ENCODE measurements at places on chromosomes 16 and 17.
A peak's percentile ranks its signal among the peaks of the same experiment; 100 is the strongest.

- no peak for DNase-seq
Measured at GRCh38 chr16:51464996-51465395, 313.9 kb upstream of the SALL1 start.

DNA sequence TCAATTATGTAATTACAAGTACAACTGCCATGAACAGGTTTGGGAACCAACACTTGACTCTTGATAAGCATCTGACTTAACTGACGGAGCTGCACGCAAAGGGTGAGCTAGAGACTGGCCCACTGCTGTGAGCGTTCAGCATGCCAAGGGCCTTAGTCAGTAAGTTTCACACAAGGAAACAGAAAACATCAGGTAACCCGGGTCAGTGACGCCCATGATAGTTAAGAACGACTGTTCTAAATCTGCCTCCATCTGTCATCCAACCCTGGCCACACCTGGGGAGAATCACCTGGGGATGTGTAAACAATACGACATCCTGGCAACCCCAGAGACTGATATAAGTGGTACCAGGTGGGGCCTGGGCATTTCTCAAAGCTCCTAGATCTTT lies 12.3 kb downstream of the SMIM5 start:
- DNase-seq: no peak

DNA sequence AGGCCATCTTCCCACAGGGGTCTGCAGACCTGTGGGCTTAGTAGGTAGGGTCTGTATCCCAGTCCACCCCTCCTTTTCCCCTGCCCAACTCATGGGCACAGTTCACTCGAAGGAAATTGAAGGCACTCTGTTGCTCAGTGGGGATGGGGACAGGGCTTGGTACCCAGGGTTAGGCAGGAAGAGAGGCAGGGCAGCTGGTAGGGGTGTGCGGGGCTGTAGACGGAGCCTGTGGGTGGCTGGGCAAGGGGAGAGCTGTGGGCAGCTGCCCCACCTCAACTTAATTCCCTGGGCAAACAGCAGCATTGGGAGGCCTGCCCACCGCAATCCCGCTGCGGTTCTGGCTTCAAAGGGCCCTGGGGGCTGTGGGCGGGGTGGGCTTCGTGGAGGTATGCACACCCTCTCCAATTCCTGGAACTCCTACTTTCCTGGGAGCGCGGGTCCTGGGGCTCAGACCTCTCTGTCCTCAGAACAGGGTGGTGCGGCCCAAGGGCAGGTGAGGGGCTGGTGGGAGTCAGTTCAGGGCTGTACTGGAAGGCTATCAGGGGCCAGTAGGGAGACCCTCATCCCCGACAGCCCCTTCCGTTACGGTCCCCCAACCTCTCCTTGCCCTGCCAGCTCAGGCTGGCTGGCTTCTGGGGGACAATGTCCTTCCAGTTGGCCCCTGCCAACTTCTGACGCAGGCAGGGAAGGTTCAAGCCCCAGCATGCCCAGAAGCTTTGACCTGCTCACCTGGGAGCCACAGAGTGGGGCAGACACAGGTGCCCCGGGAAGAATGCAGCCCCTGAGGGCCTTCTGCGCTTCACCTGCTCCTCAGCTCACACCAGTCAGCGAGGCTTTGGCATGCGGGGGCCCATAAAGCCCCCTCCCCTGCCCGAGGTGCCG lies 9.1 kb downstream of the FOXJ1 start:
- DNase-seq: no peak

GRCh38 chr16:54430491-54431030 lies 144.0 kb upstream of the IRX3 start:
- no peak for DNase-seq

DNA sequence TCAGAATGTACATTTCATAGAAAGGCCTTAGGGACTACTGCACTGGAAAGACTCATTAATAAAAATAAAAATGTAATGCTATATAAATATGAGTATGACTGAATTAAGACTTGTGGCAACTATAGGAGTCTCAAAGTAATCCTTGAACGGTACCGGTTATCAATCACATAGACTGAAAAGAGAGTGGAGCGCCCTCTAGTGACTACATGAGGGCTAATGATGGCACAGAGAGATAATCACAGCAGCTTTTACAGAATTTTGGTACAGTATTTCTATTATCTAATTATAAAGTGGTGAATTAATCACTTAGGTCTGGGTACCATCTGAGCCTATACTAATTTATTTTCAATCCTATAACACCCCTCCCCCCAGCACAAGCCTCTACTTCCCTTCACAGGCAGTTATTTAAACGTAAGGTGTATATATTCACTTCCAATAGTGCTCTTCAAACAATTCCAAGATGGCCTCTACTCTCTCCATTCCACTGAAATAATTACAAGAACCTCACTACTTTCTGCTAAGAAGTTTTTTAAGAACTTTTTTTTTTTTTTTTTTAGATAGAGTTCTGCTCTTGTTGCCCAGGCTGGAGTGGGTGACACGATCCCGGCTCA lies 40.7 kb upstream of the ANKFY1 start:
- peak; percentile 16 for DNase-seq

- no peak for DNase-seq
Measured at GRCh38 chr17:66663041-66663606, 171.8 kb upstream of the CACNG5 start.

DNA sequence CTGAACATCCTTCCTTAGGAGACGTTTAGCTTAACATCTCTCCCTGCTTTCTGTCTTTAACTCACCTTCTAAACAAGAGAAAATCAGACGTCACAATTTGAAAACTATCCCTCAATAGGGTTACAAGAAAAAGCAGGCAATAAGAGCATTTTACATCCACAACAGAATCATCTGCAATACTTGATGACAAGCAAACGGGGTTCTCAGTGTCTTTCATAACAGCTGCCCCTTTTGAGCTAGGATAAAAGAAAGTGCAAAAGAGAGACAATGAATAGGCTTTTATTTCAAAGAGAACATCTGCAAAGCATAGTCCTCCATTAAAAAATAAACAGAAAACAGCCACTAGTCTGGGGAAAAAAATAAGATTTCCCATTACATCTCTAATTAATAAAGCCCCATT lies 13.2 kb downstream of the XYLT1 start:
- DNase-seq: no peak

DNA sequence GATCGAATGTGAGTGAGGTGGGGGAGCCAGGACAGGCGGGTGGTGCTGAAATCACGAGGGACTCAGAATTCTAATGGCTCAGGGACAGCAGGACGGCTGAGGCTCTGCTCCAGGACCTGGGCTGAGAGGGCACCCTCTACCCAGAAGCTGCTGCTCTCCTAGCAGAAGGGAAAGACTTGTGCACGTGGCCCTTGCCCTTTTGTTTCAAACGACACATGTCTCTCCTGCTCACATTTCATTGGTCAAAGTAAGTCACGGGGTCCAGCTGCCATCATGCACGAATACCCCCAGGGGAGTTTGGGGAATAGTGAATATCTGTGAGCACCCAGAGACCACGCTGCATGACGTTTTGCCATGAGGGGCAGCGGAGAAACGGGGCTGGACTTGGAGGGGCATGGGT lies 73.2 kb downstream of the RTN4RL1 start:
- DNase-seq: no peak

- no peak for DNase-seq
Measured at GRCh38 chr16:85357924-85358505, 245.7 kb upstream of the CIBAR2 start.

- no peak for DNase-seq
Measured at GRCh38 chr17:4582691-4583090, 1.6 kb upstream of the SMTNL2 start.

- DNase-seq: no peak
Measured at GRCh38 chr16:70753694-70754325, 47.1 kb downstream of the VAC14 start.

GRCh38 chr17:7922269-7922844 lies 6.3 kb upstream of the RNF227 start:
- DNase-seq: no peak

GRCh38 chr17:34024806-34025551 lies 230.1 kb upstream of the CCL2 start:
- no peak for DNase-seq

DNA sequence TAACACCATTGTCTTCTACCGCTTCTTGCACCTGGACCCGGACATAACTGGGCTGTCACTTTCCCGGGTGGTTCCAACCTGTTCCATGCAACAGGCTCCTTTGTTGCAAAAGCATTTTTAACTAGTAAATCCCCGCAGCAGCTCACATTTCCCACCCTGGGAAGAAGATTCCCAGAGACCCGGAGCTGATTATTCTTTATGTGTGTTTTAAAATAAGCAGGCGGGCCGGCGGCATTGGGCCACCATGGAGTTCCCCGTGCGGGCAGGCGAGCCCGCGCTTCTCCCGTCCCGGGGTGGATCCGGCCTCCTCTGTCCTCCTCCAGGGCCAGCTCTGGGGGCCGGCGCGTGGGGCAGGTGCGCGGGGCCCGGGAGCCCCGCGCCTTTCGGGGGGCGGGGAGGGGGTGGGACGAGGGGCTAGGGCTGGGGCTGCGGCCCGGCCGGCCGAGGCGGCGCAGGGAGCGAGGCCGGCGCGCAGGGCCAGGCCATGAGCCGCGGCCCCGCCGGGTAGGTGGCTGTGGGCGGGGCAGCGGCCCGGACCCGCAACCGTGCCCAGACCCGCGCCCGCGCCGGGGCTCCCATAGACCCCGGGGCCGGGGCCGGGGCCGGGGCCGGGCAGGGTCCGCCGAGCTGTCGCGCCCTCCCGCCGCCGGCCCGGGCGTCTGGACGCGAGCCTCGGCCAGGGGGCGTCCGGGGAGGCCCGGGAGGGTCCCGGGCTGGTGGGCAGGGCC lies 1.7 kb downstream of the CRAMP1 start:
- DNase-seq: no peak

GRCh38 chr16:66752379-66752778 lies 970 bp upstream of the DYNC1LI2 start:
- no peak for DNase-seq

GRCh38 chr16:1723450-1724147 lies 17.6 kb downstream of the MAPK8IP3 start:
- DNase-seq: no peak

DNA sequence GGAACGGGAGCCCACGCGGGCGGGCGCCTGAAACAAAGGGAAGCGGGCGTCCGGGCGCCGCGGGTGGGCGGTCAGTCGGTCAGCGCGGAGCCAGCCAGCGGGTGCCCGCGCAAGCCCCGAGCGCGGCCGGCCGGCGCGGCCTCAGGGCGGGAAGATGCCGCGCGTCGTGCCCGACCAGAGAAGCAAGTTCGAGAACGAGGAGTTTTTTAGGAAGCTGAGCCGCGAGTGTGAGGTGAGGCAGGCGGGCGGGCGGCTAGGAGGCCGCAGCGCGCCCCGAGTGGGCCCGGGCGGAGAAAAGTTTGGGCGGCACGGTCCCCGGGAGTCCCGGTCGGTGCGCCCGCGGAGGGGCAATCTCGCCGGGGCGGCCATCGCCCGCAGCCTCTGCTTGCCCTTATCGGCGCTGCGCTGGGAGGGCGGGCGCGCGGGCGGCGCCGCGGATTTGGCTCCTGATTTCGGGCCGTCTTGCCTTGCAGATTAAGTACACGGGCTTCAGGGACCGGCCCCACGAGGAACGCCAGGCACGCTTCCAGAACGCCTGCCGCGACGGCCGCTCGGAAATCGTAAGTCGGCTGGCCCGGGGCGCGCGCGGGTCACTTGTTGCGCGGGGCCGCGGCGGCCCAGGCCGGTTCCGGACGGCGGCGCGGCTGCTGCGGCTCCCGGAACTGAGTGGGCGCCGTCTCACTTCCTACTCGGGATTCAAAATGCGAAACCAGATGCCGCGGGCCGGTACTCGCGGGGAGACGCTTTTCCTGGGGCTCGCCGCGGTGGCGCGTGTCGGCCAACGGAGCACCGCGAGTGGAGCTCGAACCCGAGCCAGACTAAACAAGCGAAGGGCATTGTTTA lies 526 bp downstream of the CBFB start:
- DNase-seq: peak; percentile 62

- no peak for DNase-seq
Measured at GRCh38 chr17:73323409-73324159, 11.8 kb upstream of the CDC42EP4 start.

DNA sequence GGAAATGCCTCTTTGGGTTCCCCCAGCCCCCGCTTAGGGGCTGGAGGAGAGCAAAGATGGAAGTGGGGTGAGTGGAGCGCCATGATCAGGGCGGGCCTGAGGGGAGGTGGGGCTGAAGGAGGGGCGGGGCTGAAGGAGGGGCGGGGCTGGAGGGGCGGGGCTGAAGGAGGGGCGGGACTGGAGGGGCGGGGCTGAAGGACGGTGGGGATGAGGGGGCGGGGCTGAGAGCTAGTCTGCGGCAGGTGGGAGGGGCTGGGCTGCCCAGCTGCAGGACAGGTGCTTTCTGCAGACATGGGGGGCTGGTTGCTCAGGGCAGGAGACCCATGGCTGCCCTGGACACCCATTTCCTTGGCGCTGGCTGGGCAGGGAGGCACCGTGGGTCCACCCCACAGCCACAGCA lies 39.1 kb upstream of the PABPN1L start:
- no peak for DNase-seq

DNA sequence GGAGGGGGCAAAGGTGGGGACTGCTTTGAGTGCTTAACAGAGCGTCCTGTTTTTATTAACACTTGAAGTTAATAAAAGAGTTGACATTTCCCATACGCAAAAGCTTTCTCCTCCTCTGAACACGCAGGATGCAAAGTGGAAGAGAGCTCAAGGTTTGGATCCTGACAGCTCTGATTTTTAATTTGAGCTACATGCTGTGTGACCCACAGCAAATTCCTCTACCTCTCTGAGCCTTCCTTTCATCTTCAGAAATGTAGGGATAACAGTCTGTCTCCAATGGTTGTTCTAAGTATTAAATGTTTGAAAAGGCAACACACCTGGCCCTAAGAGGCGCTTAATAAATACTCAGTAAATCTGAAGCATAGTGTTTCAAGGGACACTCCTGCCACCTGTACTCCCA lies 93.0 kb downstream of the CDYL2 start:
- DNase-seq: no peak

Measured in activated T-helper 2 cell treated with anti-CD3 and anti-CD28 coated beads, Interferon-gamma antibody, Interleukin-2, Interleukin-4, amounts not matched to agents 10 μg/mL and 5 μg/mL and 100 μg/mL, durations not matched to agents 14 hours and 24 hours and 36 hours (primary cell).